Activated CD4-positive, alpha-beta memory T cell treated with anti-CD3 and anti-CD28 coated beads, Interleukin-2, amount 10 ng/mL, durations not matched to agents 7 days and 5 days (primary cell): ENCODE measurements at places on chromosomes 6 and 20.

DNA sequence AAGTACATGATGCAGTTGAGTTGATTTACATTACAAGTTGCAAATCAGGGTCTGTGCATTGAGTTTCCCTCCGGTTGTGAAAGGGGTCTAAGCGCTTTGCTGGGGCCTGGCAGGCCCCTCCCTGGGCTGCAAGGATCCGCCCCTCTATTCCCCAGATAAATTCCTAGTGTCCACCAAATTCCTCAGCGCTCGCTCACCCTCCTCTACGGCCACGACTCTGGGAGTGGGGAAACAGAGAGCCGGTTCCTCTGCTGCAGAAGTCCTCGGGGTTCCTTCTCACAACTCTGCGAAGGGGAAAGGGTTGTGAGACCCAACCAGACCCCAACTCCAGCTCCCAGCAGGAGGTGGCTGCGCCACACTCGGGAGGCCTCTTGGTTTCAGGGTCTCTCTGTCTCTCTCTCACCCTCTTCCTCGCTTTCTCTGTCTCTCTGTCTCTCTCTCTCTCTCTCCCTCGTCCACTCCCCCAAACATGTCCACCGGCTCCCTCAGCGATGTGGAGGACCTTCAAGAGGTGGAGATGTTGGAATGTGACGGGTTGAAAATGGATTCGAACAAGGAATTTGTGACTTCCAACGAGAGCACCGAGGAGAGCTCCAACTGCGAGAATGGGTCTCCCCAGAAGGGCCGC, at the start of gene TCF21:
TSS of gene TCF21 (plus strand) at position 185 of the 628 bp plus-strand sequence. CDS start at position 470, 285 bp downstream.
- H3K4me3 ChIP-seq, result no peak within 1 kb of the TSS
- peaks cover 28% of the 10 kb centered on the region for H3K4me1 ChIP-seq
- no peak within 1 kb of the TSS for H3K27ac ChIP-seq
- H3K36me3 ChIP-seq, result no peaks in the 10 kb centered on the region
- no peak for DNase-seq

GRCh38 chr6:154830771-154831170, 97.6 kb downstream of the SCAF8 start:
- peaks cover 3% of the 10 kb centered on the region for H3K4me1 ChIP-seq
- no peaks in the 10 kb centered on the region for H3K27me3 ChIP-seq
- no peak for DNase-seq
- H3K36me3 ChIP-seq, result peaks cover 49% of the 10 kb centered on the region
- no peak overlapping the region for H3K4me3 ChIP-seq

DNA sequence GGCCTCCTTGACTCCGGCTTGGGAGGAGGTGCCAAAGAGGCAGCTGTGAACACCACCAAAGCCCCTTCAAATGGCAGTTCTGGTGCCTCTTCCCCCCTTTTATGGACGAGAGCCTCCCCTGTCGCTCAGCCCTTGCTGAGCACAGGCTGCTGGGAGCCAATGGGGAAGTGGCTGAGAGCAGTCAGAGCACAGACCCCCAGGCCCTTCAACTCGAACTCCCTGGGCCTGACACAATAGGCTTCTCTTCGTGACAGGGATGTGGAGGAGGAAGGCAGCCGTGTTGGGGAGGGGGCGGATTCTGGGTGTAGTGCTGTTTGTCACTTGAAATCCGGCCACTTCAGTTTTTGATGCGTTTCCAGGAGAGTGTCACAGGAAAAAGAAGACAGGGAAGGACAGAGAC, at the start of gene PDYN:
TSS of gene PDYN (minus strand) at position 73 of the 400 bp plus-strand sequence. CDS start 10,974 bp downstream, outside the sequence.
- H3K27ac ChIP-seq, result no peak within 1 kb of the TSS
- peaks cover 40% of the 10 kb centered on the region for H3K27me3 ChIP-seq
- H3K4me3 ChIP-seq, result no peak within 1 kb of the TSS
- DNase-seq, result no peak
- H3K4me1 ChIP-seq, result no peaks in the 10 kb centered on the region

DNA sequence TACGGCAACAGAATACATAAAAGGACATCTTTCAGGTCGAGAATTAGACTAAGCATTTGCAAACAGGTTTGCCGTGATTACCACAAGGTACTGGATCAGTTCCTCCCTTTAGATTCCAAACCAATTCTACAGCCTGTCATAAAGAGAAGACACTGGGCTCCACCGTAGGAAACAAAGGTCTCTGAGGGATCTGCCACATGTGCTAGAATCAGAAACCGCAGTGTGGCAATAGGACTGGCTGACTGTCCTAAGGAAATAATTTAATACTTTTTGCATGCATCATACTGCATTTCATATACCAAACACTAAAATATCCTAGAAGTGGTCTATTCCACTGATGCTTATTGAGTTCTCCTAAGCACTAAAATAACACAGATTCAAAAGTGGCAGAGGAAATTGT, 59.2 kb downstream of the POPDC3 start:
- H3K27me3 ChIP-seq, result peaks cover 17% of the 10 kb centered on the region
- no peak overlapping the region for H3K4me3 ChIP-seq
- no peaks in the 10 kb centered on the region for H3K4me1 ChIP-seq
- no peaks in the 10 kb centered on the region for H3K36me3 ChIP-seq

DNA sequence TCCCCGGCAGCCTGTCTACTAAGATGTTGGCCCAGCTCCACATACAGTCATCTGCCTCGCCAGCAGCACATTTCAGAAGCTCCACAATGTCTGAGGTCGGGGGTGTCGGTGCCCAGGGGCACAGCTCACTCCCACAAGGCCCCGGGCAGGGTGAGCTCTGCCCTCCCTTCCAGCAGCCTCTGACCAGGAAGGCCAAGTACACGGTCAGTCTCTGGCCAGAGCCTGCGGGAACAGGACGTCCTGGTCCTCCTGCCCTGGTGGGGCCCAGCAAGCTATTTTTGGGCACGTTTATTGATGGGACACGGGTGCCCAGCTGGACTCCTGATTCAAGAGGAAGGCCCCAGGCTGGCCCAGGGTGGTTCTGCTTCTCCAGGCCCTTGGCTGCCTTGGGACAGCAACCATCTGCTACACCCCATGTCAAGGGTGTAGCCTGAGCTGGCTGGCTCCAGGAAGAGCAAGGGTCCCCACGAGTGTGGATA, 114.9 kb upstream of the PTPN1 start:
- no peak overlapping the region for H3K27ac ChIP-seq
- peaks cover 13% of the 10 kb centered on the region for H3K4me1 ChIP-seq
- no peak for DNase-seq
- H3K27me3 ChIP-seq, result peaks cover 5% of the 10 kb centered on the region
- H3K36me3 ChIP-seq, result no peaks in the 10 kb centered on the region

DNA sequence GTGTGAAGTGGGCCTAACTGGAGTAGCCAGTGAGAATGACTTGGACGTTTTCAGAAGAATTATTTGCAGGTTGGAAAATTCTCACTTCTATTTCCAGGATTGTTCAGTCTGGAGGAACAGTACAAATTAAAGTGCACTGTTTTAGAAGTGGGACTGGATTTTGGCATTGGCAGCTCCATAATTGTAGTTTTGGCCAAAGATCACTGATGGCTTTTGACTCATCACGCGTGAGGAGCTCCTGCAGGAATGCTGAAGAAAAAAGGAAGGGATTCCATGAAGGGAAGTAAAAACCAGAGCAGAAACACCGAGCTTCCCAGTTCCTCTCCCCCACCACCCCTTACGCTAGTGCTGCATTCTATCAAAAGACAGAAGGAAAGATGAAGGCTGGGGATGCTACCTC, 103.5 kb downstream of the JARID2 start:
- peaks cover 23% of the 10 kb centered on the region for H3K4me1 ChIP-seq
- no peaks in the 10 kb centered on the region for H3K27me3 ChIP-seq
- H3K4me3 ChIP-seq, result no peak overlapping the region
- peaks cover 8% of the 10 kb centered on the region for H3K36me3 ChIP-seq
- no peak overlapping the region for H3K27ac ChIP-seq

DNA sequence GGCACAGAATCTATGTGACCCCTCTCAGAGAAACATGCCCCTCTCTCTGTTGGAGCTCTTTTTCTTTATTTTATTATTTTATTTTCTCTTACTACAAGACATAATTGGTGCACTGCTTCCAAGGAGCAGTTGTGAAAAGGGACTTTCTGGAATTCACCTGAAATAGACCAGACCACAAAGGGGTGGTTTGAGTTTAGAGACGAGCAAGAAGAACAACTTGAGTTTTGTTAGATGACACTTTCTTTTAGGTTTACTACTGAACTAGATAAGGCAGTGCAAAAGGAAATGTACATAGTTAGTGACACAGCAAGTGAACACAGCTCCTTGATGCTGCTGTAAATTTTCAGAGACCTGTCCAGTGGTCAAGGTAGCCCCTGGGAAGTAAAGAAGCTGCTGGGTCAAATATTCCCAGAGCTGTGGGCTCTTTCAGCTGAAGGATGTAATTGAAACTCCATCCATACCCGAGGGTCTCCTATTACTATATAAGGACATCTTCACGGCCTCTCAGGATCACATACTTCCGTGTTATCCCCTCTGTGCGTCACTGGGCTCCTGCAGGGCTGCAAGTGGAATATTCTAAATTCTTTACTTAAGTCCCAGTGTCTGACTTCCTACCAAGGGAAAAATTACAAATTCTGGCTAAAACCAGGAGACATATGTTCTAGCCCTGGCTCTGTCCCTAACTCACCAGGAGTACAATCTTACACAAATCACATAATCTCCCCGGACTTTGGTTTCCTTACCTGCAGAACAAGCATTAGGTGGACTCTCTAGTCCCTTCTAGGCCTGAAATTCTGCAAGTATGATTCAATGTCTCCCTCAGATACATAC, 69.1 kb upstream of the ADTRP start:
- no peak overlapping the region for H3K4me3 ChIP-seq
- no peak overlapping the region for H3K27ac ChIP-seq
- H3K27me3 ChIP-seq, result peaks cover 2% of the 10 kb centered on the region
- DNase-seq, result no peak
- no peaks in the 10 kb centered on the region for H3K36me3 ChIP-seq

DNA sequence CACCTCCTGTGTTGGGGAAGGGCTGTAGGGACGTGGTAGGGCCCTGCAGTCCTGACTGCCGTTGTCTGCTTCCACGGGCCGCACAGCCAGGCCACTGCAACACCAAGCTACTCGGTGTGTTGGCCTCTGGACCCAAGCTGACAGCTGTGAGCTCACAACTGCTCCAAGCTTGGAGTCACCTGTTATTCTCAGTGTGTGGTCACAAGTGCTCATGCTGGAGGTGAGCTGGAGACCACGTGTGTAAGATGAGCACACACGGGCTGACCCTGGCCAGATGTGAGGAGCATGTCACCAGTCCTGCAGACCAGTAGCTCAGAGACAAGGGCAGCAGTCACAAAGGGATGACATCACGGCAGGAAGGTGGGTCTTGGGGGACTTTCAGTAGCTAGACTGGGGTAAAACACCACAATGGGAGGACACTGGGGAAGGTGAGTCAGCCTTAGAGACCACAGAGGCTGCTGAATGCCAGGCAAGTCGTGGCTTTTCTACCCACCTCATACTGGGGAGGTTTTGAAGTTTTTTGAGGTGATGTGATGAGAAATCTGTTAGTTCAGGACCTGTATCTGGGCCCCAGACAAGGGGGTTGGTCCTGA, 87.3 kb downstream of the FAM120B start:
- H3K36me3 ChIP-seq, result peaks cover 40% of the 10 kb centered on the region
- H3K27me3 ChIP-seq, result no peaks in the 10 kb centered on the region
- peak overlapping the region; percentile 16 for H3K27ac ChIP-seq
- peaks cover 8% of the 10 kb centered on the region for H3K4me1 ChIP-seq
- no peak overlapping the region for H3K4me3 ChIP-seq

DNA sequence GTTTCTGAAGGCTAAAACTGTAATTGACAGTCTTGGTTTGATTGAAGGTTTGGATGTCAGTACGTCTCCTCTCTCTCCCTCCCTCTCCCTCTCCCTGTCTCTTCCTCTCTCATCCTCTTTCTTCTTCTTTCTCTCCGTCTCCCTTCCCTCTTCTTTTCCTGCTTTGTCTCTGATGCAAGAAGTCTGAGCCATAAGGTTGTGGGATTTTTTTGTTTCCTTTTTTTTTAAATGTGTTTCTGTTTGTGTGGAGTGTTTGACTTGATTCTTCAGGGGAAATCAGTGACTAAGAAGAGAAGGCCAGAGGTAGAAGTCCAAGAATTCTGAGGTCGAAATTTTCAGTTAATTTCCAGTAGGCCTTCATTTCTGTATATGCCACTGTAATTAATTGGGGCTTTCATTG, 111.9 kb downstream of the FOXO3 start:
- no peak for DNase-seq
- no peaks in the 10 kb centered on the region for H3K27me3 ChIP-seq
- no peak overlapping the region for H3K27ac ChIP-seq
- H3K4me3 ChIP-seq, result no peak overlapping the region
- peaks cover 15% of the 10 kb centered on the region for H3K4me1 ChIP-seq

DNA sequence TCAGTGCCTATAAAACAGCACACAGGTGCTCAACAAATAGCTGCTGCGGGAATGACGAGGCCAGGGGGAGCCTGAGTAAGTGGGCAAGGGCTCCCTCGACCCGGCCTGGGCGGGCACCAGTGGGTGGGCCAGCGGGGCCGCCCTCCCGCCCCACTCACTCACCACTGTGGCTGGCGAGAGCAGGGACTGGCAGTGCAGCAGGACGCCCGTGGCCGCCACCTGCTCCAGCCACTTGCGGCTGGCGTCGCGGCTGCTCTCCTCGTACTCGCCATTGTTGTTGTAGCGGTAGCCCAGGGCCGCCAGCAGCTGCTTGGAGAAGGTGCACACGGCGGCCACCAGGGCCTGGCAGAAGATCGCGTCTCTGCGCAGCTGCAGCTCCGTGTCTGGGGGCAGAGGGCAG, 191.5 kb downstream of the PREX1 start:
- peaks cover 69% of the 10 kb centered on the region for H3K36me3 ChIP-seq
- H3K4me3 ChIP-seq, result no peak overlapping the region
- H3K4me1 ChIP-seq, result peaks cover 53% of the 10 kb centered on the region
- H3K27me3 ChIP-seq, result no peaks in the 10 kb centered on the region

GRCh38 chr6:149363154-149363553, 36.9 kb upstream of the SUMO4 start:
- H3K4me1 ChIP-seq, result peaks cover 62% of the 10 kb centered on the region
- H3K27me3 ChIP-seq, result no peaks in the 10 kb centered on the region
- H3K36me3 ChIP-seq, result peaks cover 61% of the 10 kb centered on the region
- no peak overlapping the region for H3K27ac ChIP-seq

DNA sequence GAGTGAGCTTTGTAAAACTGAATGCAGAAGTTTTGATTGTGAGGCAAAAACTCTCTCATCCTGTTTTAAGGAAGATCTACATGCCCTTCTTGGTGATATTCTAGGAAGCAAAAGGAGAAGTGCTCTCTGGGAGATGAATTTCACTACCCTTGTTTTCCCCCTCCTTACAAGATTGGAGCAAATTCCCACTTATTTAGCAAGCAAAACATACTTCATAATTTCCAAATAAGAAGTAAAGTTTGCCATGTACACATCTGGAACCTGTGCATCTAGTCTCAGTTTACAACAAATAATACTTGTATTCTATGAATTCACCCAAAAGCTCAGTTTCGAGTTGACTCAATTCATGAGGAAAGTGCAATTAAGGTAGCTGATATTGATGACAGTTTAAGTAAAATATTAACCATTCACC, 27.6 kb upstream of the IFNGR1 start:
- H3K27ac ChIP-seq, result no peak overlapping the region
- no peak overlapping the region for H3K4me3 ChIP-seq
- peaks cover 5% of the 10 kb centered on the region for H3K27me3 ChIP-seq
- no peak for DNase-seq
- H3K4me1 ChIP-seq, result peaks cover 7% of the 10 kb centered on the region
- peaks cover 2% of the 10 kb centered on the region for H3K36me3 ChIP-seq

DNA sequence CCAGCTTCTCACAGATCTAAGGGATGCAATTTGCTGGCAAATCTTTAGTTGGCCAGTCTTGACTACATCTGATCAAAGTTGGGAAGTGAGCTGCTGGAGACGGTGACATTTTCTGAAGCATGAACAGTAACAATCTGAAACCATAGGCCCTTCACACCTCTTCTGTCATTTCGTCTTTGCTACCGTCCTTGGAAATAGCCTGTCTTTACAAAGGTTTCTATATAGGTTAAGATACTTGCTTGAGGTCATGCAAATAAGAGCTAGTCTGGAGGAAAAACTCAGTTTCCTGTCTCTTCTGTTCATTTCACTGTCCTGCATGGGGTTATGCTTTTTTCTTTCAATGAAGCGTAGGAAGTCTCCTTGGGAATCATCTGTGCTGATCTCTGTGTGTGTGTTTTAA, 55.6 kb downstream of the CARMIL1 start:
- peaks cover 8% of the 10 kb centered on the region for H3K27me3 ChIP-seq
- H3K4me3 ChIP-seq, result no peak overlapping the region
- no peak overlapping the region for H3K27ac ChIP-seq
